ENCODE measurements at places on chromosomes 3 and 15.

- DNase-seq = no peak
These were observed 38.8 kb upstream of the SPTBN5 start for GRCh38 chr15:41932511-41933289.

- DNase-seq = no peak
These were observed 48.9 kb upstream of the NAALADL2 start for GRCh38 chr3:174810254-174810653.

DNA sequence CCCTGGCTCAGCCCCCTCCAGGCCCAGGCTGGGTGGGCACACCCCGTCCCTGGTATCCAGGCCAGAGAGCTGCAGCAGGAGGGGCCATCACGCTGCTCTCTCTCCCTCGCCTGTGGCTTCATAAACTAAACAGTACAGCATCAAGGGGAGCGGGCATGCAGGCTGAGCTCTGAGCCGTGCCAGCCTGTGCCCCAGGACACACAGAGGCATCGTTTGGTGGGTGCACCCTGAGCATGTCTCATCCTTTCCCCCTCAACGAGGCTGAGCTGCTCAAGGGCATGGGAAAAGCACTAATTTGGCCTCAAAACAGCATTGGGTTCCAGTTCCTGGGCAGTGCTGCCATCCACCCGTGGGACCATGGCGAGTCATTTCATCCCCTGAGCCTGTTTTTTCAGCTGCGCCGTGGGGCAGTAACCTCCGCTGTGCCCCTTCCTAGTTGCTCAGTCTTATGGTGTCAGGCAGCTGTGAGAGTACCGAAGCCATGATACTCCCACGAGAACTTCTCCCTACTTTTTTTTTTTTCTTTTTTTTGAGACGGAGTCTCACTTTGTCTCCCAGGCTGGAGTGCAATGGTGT, 79.6 kb downstream of the CPN2 start:
- no peak for DNase-seq

DNA sequence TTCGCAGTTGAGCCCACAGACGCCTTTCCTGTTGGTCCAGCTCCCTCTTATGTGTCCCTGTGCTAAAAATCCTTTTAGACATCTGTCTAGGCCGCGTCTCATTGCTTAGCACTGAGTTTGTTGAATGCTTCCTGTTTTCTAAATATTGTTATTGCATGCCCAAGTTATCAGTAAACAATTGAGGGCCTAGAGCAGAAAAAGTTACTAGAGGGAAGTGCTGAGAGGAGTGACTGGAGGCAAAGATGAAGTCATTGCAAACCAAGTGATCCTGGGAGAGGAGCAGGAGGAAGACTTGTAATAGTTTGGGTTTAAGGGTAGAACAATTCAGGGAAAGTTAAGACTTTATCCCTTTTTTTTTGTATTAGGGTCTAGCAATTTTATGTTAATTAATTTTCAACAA, 88.1 kb downstream of the DCUN1D1 start:
- no peak for DNase-seq

- DNase-seq = peak; percentile 41
These were observed 24.8 kb downstream of the SLC28A2 start for GRCh38 chr15:45276831-45277230.

DNA sequence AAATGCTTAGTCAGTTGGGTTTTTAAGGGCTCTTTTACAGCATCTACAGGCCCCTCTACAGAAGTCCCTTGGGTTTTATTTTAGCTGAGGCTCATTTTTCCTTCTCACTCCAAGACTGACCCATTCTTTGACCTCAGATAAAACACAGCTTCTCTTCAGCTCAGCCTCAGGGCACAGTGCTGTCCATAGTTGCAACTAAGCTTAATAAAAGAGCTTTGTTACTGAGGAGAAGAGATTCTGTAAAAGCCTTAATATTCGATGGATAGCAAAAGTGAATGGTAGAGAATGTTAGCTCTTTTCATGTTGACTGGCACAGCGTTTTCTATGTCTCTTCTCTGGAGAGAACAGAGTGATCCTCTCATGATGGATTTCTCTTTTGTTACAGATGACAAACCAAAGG, 277.9 kb downstream of the BBX start:
- no peak for DNase-seq

GRCh38 chr15:72790302-72790910, 6.8 kb upstream of the ADPGK start:
- no peak for DNase-seq

- no peak for DNase-seq
These were observed 46.7 kb downstream of the NKIRAS1 start for GRCh38 chr3:23869977-23870662.

DNA sequence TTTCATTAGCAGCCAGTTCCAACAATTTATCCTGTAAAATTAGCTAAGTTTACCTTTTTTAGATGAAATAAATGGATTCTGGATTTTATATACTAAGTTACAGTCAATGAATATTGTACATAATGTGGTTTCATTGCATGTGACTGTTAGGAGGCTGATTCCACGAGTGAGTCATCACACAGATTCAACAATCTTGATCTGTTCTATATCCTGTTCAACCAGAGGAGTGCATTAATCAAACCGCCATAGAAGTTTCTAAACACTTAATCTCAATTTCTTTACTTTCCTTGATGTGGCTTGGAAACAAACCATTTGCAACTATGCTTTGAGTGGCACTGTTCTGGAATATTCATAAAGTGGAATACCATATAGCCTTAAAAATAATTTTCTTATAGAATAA, 15.3 kb downstream of the DNAJC13 start:
- peak; percentile 62 for DNase-seq

GRCh38 chr3:188488801-188489200, 334.8 kb downstream of the LPP start:
- no peak for DNase-seq
